Stimulated activated CD8-positive, alpha-beta memory T cell treated with anti-CD3 and anti-CD28 coated beads, Interleukin-12 subunit alpha, Interleukin-12 subunit beta, amount 100 ng/mL, for 1 hour (primary cell): ENCODE measurements at places on chromosomes 3 and 15.

- DNase-seq, result peak; percentile 27
Measured at GRCh38 chr3:14203521-14204079, 25.0 kb downstream of the LSM3 start.

GRCh38 chr3:50358355-50358910, 888 bp downstream of the TMEM115 start:
- DNase-seq, result no peak

DNA sequence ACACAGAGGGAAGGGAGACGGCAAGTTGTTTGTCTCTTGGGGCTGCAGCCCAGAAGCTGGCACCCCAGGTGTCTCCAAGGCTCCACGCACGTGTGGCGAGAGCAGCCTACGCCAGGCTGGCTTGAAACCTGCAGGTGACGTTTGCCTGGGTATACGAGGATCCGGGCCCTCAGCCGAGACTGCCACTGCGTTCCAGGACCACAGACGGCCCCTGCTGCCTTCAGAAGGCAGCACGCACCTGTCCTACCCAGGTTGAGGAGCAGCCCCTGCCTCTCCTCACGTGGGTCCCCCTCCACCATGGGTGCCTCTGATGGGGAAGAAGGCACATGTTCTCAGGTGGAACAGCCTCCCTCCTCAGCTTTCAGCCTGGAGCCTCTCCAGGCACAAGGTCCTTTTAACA, 75.3 kb upstream of the PRR20G start:
- no peak for DNase-seq

DNA sequence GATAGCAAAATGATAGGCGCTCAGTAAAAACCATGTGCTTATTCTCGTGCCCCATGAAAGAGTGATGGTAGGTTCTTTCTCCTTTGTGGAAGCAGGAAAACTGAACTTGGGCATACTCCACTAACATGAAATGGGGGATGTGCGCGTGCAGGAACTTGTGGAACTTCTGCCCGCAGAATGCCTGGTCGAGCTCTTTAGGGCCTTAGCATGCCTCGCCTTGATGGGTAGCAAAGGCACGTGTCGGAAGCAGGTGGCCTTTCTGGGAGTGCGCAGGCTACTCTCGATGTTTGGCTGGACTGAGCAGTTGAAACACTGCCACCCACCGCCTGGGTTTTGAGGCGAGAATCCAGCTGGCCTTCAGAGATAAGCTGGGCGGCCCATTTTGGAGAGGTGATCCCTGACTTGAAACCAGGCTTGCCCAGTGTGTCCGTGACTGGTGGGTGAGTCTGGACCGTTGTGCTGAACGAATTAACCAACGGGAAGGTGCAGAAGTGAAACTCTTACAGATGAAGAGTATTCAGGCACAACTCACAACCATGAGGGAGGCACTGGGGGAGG, 842 bp downstream of the PCCB start:
- no peak for DNase-seq

GRCh38 chr15:86620157-86620556, 540.5 kb downstream of the AGBL1 start:
- DNase-seq, result no peak

DNA sequence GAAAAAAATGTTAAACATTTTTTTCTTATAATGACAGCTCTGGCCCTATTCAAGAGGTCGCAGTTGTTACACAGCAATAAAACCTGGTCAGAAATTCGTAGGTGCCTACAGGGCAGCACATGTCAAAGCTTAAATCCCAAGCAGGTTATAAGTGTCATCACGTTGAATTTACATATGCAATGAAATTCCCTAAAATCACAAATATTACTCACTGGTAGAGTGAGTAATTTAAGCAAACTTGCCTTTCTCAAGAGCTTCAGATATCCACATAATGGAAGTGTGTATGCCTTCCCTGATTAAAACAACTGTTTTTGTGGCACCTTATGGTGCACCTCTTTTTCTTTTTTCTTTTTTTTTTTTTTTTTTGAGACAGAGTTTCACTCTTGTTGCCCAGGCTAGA, 90.7 kb upstream of the FNDC3B start:
- DNase-seq, result no peak
